NCI-H1105 treated with DMSO at 0.1 percent for 48 hours (cell line): ENCODE measurements at places on chromosomes 1 and 21.

- no peak for DNase-seq
Measured at GRCh38 chr1:9850442-9851162, 26.8 kb upstream of the CLSTN1 start.

- DNase-seq: no peak
Measured at GRCh38 chr1:173024543-173024942, 26.2 kb downstream of the TNFSF18 start.

GRCh38 chr1:107294686-107295085 lies 153.8 kb downstream of the NTNG1 start:
- DNase-seq: no peak

DNA sequence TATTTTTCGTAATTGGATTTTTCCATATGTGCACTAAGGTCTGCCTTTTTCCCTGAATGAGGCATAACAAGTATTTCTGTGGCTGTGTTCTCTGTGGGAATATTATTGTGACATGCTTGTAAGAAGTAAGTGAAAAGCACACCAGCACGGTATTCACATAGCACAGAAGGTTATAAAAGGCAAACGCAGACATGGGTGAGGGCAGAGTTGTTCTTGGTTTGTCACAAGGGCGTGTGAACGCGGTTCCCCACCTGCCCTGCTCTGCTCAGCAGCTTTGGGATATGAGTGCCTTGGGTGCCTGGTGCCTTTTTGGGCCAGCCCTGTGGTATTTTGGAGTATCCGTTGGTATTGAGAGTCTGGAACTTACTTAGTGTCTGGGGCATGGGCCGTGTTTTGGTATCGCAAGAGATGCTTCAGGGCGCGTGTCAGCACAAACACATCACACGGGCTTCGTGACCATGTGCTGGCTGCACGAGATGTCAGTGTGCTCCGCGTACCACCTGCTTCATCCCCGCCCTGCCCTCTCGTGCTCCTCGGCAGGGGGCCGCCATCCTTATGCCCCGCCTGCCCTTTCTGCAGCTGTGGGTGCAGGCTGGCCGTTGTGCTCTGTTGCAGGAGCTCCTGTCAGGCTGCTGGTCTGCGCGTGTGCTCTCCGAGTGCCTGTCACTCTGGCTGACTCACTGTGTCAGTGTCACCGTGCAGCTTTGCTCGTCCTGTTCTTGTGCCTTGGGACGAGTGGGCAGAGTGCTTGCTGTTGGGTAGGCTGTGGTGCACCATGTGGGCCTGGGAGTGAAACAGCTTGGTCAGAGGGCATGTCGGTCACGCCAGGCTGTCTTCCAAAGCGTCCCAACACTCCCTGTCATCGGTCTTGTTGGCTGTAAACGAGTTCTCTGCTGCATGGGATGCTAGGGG lies 15.0 kb downstream of the SKI start:
- DNase-seq: no peak

DNA sequence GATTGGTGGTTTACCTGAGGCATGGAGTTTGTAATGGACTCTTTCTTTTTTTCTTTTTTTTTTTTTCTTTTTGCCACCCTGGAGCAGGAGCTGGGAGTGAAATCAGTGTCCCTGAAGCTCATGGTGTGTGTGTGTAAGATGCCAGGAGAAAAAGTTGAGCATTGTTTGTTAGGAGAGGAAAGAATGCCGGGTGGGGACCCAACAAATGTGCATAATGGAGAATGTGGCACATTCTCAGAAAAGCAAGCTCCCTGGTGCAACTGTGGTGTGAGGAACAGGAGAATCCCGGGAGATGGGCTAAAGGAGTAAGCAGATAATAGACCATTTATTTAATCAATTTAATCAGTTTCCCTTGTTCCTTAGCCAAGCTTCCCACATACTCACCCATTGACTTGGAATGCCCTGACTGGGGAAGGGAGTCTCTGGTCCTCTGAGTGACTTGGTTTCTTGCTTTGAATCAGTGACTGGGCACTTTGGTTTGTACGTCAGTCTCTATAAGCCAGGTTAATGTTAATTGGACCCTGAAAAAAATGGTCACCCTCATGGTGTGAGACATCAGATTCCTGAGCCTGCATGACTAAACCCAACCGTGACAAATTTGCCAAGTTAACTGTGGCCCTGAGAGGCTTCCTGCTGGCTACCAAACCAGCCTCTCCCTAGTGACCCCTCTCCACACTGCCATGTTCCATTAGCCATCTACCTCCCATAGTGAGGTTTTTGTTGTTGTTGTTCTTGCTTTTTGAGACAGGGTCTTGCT lies 43.9 kb upstream of the ITPKB start:
- DNase-seq: no peak

DNA sequence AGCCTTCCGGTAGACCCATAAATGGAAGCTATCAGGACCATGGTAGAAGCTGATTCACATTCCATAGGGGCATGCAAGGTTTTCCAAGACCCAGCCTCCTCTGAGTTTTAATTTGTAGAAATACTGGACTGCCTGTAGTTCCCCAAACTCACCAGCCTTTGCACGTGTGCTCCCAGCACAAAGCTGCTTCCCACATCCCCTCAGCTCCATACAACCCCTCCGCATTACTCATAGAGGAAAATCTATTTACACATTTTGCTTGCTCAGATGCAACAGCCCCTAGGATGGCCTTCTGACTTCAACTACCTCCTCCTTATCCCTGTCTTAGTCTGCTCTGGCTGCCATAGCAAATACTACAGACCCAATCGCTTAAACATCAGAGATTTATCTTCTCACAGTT lies 336.2 kb downstream of the SETD4 start:
- DNase-seq: no peak

DNA sequence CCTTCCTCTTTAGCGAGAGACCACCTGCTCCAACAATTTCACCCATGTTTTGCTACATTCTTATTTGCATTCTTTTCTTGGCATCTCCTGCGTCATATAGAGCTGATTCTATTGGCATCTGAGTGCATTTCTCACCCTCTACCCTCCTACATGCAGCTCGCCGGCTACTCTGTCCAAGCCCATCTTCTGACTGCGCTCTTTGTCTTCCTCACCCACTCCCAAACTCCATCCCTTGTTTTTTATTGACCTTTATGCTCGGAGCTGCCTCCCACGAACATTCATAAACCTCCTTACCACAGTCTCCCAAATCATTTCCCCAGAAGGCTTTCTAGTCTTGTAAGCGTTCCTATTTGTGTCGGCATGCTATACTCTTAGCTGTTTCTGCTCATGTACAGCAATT lies 33.6 kb upstream of the FMN2 start:
- no peak for DNase-seq

GRCh38 chr1:10610901-10611600 lies 136.3 kb downstream of the PEX14 start:
- DNase-seq: no peak
